Progenitor cell of endocrine pancreas (in vitro differentiated cells): ENCODE measurements at places on chromosomes 4 and X.

DNA sequence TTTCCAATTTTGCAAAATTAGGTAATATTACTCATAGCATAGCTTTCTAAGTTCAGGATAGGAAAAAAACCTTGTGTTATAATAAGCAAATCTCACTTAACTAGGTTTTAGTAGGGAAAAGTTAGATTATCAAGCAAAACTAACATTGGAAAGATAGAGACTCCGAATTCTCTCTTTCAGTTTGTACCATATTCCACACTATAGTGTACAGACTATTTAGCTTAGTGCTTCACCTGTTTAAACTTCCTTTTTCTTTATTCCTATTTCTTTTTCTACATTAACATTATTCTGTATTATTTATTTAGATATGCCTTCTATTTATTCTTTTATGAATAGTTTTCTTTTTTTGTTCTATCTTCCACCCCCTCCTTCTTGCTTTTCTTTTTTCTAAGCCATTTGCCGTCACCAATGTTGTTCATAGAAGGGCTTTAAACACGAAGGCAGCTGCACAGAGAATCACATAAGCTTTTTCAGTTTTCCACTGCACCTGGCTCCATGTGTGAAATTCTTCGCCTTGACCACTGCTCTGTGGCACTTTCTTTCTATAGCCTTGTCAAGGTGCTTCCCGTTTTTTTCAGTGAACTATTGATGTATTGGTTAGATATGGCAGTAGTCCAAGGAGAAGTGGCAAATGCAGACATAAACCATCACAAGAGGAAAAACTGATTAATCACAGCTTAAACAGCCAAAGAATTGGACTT, 8.5 kb downstream of the PCDH10 start:
- no peak for DNase-seq

GRCh38 chr4:162015090-162015489, 148.7 kb downstream of the FSTL5 start:
- no peak for DNase-seq

DNA sequence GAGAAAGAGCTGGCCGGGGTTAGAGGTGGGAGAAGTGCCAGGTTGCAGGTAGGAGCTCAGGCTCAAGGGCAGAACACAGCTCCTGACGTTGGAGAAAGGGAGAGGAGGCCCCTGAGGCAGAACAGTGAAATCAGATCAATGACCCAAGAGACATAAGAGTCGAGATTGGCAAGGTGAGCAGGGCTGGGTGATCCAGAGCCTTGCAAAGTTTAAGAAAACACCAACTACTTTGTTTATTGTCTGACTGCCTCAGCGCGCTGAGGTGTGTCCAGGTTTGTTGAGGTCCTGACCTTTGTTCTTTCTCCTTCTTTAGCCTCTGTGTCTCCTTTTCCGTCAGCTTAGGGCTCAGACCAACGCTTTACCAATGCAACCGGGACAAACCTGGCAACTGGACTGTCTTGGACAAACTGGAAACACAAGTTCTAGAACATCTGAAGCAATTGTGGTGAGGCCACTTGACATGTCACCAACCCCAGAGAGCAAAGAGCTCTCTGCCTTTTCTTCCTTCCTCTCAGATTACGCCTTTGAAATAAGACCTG, 28.3 kb downstream of the CHRNA9 start:
- DNase-seq: no peak

- DNase-seq: no peak
Observed at GRCh38 chr4:86670756-86671155, 76.6 kb downstream of the PTPN13 start.

DNA sequence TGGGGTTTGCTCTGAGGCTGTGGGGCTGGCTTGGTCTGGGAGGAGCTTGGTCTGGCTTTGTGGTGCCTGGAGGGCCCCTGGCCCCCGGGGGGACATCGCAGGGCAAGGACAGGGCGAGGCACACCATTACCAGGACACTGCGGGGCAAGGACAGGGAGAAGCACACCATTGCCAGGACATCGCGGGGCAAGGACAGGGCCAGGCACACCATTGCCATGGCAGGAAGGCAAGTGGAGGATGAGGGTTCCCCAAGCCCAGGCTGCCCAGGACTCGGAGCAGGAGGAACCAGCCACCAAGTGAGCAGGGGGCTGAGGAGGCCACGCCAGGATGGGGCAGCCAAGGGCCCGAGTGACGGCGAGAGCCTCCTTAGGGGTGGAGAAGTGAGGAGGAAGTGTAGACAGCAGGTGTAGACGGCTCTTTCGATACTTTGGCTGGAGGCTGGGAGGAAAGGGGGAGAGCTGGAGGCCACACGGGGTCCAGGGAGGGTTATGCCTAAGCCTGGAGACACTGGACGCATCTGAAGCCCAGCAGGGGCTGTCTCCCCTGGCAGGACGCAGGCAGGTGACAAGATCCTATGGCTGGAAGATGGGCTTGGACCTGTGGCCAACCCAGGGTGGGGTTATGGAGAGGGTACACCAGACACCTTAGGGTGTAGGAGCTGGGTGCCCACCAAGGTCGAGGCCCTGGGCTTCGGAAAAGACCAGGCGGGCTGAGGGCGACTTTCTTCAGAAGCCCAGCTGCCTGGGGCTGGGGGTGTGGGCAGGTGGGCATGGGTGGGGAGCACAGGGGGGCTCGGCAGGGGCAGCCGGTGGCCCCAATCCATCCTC, 7.3 kb downstream of the NKX1-1 start:
- peak; percentile 7 for DNase-seq

DNA sequence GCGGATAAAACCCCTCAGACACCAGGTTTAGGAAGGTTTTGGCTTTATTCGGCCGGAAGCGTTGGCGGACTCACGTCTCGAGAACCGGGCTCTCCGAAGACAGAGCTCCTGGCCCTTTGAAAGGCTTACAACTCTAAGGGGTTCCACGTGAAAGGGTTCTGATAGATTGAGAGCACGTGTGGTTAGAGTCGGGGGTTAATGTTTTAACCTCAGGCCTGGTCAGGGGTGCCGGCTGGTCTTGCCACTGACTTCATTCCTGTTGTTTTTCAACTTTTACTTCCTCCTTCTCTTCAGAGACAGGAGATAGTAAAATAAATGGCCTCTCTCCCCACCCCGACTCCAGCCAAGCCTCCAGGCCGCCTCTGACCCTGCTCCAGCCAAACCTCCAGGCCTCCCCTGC, 4.7 kb upstream of the ASMT start:
- DNase-seq: no peak

GRCh38 chr4:75512386-75513211, 1.6 kb downstream of the RCHY1 start:
- DNase-seq: no peak

- DNase-seq: no peak
Observed at GRCh38 chr4:8613421-8614364, 21.1 kb downstream of the CPZ start.

DNA sequence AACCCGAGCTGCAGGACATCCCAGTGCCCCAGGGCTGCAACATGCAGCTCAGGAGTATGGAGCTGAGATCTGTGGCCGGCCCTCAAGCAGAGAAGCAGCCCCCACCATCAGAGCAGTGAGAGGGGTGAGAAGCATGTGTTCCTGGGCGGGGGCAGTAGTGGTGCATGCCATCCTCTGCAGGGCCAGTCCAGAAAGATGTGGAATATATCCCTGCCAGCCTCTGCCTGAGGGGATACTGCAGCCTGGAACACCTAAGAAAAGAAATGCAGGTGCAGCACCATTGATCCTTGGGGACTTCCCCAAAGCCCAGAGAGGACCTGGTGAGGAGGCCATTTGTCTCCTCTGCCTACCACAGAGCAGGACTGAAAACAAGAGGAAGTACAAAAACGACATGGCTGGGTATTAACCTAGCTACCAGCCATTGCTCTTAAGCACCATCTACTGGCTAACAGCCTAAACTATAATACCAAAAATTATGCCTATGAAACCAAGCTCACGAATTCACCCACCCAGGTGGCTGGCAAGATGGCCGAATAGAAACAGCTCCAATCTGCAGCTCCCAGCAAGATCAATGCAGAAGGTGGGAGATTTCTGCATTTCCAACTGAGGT, 158.8 kb downstream of the ADGRA3 start:
- no peak for DNase-seq

- no peak for DNase-seq
Observed at GRCh38 chr4:33086331-33086925, 2366.3 kb downstream of the PCDH7 start.

DNA sequence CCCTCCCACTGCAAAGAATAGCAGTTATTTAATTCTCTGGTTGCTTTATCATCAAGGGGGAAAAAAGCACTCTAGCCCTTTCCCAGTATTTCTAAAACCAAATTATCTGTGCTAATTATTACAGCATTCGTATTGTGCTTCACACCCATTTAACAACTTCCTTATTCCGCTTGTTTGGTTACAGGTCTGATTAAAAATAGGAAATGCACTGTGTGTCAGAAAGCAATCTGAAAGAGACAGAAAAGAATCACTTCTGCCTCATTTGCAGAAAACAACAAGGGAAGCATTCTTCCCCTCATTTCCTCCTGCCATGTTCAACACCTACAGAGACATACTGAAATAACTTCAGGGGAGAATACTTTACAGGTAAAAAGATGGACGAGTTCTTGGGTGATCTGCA, 114.9 kb upstream of the MAP3K15 start:
- DNase-seq: no peak

- DNase-seq: no peak
Observed at GRCh38 chr4:3436798-3437581, 4.8 kb upstream of the HGFAC start.

DNA sequence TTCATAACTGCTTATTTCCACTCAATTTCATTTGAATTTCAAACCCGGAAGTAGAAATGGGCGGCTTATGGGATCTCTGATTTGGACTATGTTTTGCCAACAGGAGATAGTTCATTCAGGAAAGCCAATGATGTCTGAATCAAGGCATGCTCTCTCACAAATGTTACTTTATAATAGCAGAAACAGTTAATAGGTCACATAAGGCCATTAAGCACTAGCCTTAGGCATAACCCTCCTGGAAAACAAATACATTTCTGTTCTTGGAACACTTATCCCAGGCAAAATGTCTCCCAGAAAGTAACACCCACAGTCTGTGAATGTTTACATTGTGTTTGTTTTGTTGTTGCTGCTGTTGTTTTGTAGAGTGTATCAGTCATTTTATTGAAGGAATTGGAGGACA, 1347.2 kb upstream of the PCDH7 start:
- DNase-seq: no peak

- no peak for DNase-seq
Observed at GRCh38 chr4:20124317-20125026, 127.2 kb upstream of the SLIT2 start.

- DNase-seq: no peak
Observed at GRCh38 chr4:152422817-152423320, 113.0 kb downstream of the FBXW7 start.

DNA sequence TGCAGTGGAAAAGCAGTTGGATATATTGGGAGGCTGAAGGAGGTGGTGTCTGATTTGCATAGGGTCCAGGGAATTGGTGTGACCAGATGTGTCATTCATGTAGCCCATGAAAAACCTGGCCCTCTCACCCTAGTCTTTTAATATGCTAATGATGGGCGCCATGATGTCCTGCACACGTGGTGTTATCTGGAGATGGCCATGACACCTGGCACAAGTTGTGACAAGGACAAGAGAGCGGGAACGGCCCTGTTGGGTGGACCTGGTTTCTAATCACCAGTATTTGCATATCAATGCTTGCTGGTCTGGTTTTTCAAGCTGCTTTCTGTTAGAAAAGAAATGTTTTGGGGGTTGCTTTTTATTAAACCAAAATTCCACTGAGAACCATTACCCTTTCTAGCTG, 87.4 kb downstream of the ZXDA start:
- DNase-seq: no peak

DNA sequence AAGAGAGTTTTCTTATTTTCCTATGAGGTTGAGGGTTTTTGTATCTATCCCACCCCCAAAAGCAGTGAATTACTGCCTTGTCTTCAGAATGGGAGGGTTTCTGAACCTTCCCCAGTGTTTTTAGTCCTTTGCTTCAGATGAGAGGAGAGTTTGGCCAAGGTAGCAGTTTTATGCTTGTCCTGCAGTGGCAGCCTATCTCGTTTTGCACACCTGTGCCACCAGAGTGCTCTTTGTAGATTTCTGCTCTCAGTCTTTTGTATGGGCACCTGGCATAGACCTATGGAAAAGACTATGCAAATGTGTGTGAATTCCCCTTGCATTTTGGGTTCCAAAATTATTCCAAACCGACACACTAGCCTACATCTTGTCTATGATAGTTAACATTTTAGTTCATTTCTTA, 5.8 kb downstream of the TBC1D19 start:
- no peak for DNase-seq

GRCh38 chrX:13147147-13147546, 102.7 kb upstream of the FAM9C start:
- DNase-seq: no peak

- DNase-seq: no peak
Observed at GRCh38 chr4:109411964-109412363, 21.7 kb upstream of the SEC24B start.

- DNase-seq: no peak
Observed at GRCh38 chr4:101022151-101023024, 324.9 kb downstream of the PPP3CA start.

GRCh38 chr4:15756361-15756861, 21.7 kb upstream of the CD38 start:
- DNase-seq: no peak

- no peak for DNase-seq
Observed at GRCh38 chrX:55450259-55450658, 1.7 kb upstream of the MAGEH1 start.

- DNase-seq: no peak
Observed at GRCh38 chr4:41719417-41719816, 29.1 kb downstream of the PHOX2B start.
